Mesendoderm (in vitro differentiated cells): ENCODE measurements at places on chromosomes 11 and 22.

- peak overlapping the region; percentile 83 for H3K27ac ChIP-seq
- peak; percentile 95 for DNase-seq
- no peak overlapping the region for H3K4me3 ChIP-seq
- H3K36me3 ChIP-seq = no peaks in the 10 kb centered on the region
- peaks cover 9% of the 10 kb centered on the region for H3K4me1 ChIP-seq
Measured at GRCh38 chr11:121800731-121801393, 315.2 kb downstream of the BLID start.

- no peaks in the 10 kb centered on the region for H3K4me1 ChIP-seq
- H3K27ac ChIP-seq = no peak overlapping the region
- H3K27me3 ChIP-seq = peaks cover 9% of the 10 kb centered on the region
Measured at GRCh38 chr22:44331881-44332714, 19.3 kb upstream of the SHISAL1 start.

DNA sequence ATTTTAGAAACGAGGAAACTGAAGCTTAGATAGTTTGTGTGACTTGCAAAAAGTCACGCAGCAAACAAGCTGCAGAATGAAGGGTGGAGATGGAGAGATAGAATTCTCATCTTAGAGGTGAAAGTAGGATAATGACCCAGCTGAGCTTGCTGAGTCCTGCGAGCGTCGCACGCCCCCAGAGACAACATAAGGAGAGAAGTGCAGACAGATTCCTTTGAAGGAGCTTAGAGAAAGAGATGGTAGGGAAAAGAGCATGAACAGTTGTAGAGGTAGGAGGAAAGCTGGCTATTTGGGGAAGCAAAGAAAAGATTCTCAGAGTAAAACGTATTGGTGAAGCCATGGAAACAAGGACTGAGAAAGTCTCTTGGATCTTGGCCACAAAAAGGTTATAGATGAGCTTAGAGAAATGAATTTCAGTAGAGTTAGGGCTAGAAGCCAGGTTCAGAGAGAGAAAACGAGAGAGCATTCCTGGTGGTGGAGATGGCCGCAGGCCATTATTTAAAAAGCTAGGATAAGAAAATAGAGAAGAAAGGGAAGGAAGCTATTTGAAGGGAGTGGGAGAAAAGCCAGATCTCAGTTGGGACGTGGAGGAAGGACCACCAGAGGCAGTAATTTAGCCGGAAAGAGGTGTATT is 44.8 kb downstream of the FAM83F start:
- H3K4me3 ChIP-seq = no peak overlapping the region
- H3K27me3 ChIP-seq = no peaks in the 10 kb centered on the region
- no peaks in the 10 kb centered on the region for H3K36me3 ChIP-seq
- no peak overlapping the region for H3K27ac ChIP-seq

GRCh38 chr11:2092464-2092910 is 46.7 kb downstream of the IGF2 start:
- no peaks in the 10 kb centered on the region for H3K27me3 ChIP-seq
- H3K4me1 ChIP-seq = peaks cover 2% of the 10 kb centered on the region
- no peak for DNase-seq
- no peak overlapping the region for H3K4me3 ChIP-seq

GRCh38 chr22:49724893-49725489 is 102.7 kb downstream of the BRD1 start:
- no peaks in the 10 kb centered on the region for H3K4me1 ChIP-seq
- H3K4me3 ChIP-seq = no peak overlapping the region
- no peak overlapping the region for H3K27ac ChIP-seq
- H3K27me3 ChIP-seq = no peaks in the 10 kb centered on the region
- peak; percentile 65 for DNase-seq

DNA sequence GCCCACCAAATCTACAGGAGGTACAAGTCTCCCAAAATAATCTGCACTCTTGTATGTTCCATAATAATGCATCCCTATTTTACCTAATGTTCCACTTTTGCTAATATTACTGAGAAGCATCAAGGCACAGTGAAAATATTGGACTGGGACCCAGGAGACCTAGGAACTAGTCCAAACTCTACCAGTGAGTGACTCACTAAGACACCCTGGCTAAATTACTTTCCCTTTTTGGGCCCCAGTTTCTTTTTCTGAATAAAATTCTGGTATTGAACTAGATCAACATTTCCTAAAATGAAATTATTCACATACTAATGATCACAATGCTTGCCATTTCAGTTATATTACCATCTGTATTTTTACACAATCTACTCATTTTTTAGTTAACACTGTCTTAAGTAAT is 19.6 kb downstream of the THAP12 start:
- H3K27ac ChIP-seq = no peak overlapping the region
- no peak for DNase-seq
- no peak overlapping the region for H3K4me3 ChIP-seq
- H3K27me3 ChIP-seq = no peaks in the 10 kb centered on the region

GRCh38 chr11:58525037-58525614 is 17.2 kb upstream of the OR5B21 start:
- H3K27ac ChIP-seq = no peak overlapping the region
- DNase-seq = peak; percentile 32
- H3K4me1 ChIP-seq = no peaks in the 10 kb centered on the region
- H3K27me3 ChIP-seq = no peaks in the 10 kb centered on the region
- no peak overlapping the region for H3K4me3 ChIP-seq
